Activated CD4-positive, alpha-beta T cell treated with anti-CD3 and anti-CD28 coated beads, Interleukin-2, amount 50 U/mL, for 24 hours (primary cell): ENCODE measurements at places on chromosomes 2 and 18.

DNA sequence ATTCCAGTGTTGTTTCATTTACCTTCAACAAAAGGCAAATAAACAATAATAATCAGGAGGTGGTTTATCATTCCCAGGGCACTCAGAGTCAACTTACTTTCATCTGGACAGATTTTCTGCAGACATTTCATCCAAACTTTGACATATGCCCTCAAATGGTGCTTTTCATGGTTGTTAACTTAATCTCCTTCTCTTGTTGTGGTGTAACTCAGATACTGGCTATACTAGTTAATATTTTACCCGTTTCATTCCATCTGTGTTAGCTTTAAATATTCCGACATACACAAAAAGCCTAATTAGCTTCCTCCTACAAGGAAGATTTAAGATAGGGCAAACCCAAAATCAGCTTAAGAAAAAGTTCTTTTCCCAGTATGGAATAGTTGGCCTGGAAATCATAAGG lies 44.4 kb upstream of the RPE start:
- no peak for DNase-seq

DNA sequence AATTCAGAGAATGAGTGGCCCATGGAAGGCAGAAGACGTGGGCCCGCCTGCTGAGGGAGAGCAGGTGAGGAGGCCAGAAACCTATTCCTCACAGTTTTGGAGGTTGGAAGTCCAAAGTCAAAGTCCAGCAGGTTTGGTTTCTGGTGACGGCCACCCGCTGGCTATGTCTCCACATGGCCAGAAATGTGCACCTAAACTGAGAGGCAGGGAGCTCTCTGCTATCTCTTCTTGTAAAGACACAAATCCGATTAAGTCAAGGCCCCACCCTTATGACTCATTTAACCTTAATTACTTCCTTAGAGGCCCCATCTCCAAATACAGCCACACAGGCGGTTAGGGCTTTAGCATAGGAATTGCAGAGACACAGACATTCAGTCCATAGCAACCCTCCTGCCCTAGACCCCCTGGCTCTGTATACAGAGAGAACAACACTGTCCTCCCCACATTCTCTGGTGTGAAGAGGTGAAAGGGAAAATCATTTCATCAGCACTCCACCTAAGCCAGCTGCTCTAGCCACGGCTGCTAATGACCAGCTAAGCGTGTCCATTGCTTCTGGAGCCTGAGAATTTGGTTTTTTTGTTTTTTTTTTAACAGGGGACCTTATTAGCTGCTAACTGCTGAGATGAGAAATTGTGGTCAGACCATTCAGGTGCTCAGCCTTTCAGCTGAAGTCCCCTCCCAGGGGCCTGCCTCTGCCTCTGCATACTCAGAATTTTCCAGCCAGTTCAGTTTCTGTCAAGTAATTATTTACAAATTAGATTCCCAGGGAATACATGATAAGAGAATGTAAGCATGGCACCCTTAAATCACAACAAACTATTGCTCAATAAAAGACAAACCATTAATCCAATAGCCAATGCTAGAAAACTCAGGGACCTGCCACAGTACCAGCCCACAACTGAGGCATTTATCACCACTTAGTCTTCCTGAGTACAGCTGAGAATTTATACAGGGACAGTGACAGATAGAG lies 368.7 kb upstream of the ID2 start:
- DNase-seq: no peak

GRCh38 chr2:6929196-6929819 lies 12.1 kb downstream of the RNF144A start:
- no peak for DNase-seq

DNA sequence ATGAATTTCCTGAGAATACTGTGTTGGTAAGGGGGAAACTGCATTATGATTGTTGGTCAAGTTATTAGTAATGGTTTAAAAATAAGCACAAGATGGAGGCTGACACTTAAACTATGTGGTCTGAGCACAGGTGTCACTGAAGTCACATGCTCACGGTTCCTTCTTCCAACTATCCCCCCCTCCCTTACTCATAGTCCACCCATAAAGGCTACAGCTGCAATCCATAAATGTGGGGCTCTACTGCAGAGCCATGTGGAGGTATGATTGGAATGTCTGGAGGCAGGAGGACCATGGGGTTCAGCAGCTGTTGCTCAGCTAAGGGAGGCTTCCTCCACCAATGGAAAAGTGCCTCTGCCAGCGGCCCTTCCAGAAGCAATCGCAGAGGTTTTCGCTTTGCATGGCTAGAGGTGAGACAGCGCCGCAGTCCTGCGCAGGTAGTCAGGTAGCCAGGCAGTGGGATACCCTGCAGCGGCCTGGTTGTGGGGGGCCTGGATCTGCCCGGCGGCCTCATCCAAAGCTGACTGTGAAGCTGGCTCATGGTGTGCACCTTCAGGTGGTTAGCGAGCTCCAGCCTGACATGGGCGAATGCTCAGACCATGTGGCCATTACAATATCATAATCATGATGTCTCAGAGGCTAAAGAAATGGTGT lies 249.6 kb downstream of the DCDC2C start:
- no peak for DNase-seq

GRCh38 chr2:51624995-51625394 lies 593.1 kb upstream of the NRXN1 start:
- DNase-seq: no peak

DNA sequence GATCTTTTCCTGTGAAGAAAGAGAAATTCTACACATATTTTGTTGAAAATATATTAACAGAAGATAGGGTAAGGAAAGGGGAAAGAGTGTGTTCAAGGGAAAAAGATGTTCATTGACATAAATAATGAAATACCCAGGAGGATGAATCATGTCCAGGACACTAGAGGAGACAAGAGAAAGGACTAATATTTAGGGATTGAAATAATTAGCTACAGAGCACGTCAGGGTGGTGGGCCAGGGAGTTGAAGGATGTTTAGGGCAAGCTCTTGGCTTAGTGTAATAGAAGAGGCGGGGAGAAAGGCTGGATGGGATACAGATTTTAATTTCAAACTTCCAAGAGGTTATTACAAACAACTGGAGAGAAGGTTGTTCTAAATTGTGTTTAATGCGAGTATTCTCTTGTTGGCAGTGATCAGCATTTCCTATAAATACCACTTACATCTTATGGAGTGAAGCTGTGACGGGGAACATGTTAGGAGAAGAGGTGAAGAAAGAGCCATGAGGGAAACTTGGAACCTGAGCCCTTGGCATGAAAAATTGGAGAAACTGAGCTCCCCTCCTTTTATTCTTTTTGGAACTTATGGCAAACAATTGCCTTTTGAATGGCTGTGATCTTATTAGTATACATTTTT lies 36.6 kb upstream of the CETN1 start:
- DNase-seq: no peak

GRCh38 chr2:85709401-85709811 lies 15.2 kb downstream of the GNLY start:
- DNase-seq: no peak

GRCh38 chr2:174683392-174683759 lies 80.9 kb downstream of the CHRNA1 start:
- no peak for DNase-seq

- no peak for DNase-seq
Measured at GRCh38 chr18:23629444-23629946, 33.2 kb downstream of the ANKRD29 start.

DNA sequence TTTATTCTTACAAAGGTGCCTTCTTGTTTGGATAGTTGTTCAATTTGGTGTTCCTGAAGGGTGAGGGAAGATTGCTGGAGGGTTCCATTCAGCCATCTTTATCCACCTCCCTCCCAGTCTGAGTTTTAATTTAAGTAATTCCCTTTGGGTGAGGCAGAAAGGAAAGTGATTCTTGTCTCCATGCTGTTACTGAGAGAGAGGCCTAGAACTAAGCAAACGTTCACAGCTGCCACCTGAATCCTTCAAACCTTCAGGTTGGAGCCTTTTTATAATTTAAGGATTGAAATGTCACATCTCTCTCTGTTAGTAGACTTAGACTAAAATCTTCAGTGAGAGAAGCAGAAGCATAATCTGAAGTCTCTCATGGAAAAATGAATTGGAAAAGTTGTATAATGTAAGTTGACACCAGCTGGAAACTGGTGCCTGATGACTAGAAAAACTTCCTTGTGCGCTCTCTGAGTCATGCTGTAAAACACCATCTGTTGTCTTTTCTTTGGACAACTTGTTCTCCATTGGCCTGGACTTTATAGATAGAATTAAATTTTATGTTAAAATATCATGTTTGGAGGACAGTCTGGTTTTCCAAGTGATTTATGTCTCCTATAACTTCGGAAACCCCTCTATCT lies 14.6 kb downstream of the STRADB start:
- DNase-seq: no peak

GRCh38 chr2:42835577-42836371 lies 43.4 kb upstream of the HAAO start:
- no peak for DNase-seq

GRCh38 chr18:45236676-45237075 lies 378.6 kb upstream of the SLC14A2 start:
- no peak for DNase-seq

DNA sequence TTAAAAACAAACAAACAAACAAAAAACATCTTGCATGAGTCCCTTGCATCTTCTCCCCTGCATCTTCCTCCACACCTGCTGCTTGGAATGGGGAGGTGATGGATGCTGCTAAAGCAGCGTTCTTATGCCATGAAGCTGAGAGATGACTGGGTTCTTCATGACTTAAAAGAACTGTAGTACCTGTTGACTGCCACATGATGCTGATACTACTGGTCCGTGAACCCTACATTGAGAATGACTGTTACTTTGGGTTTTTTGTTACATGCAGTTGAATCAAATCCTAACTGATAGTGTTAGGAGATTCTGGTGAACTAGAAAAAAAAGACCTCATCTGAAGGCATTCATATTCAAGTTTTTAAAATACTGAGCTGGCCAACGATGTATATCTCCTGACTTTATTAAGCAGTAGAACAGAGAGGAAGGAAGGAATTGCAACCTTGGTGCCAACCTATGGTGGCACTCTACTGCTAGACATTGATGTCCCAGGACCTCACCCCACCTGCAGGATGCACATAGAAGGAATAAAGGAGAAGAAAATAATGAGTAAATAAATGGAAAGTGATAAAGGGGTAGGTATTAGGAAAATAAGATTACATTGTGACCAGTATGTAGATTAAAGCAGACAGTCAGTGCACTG lies 63.2 kb upstream of the SPAG16 start:
- no peak for DNase-seq

- no peak for DNase-seq
Measured at GRCh38 chr2:129242269-129242668, 737.2 kb upstream of the RAB6C start.

DNA sequence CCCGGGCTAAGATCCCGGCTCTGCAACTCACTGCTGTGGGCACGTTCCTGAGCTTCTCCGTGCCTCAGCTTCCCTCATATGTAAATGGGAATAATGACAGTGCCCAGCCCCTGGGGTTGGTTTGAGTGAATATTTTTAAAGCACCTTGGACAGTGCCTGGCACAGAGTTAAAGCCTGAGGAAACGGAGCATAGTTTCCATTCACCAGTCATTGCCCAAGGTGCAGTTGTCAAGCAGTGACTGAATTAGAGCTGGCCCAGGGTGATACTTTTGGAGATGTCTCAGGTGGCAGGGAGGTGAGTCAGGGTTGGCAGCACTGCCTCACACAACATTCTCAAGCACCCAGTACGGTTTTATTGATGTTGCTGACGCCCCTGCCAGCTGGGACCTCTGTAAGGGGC lies 12.2 kb downstream of the TMEM177 start:
- no peak for DNase-seq

GRCh38 chr2:20207051-20207450 lies 17.9 kb downstream of the SDC1 start:
- no peak for DNase-seq

DNA sequence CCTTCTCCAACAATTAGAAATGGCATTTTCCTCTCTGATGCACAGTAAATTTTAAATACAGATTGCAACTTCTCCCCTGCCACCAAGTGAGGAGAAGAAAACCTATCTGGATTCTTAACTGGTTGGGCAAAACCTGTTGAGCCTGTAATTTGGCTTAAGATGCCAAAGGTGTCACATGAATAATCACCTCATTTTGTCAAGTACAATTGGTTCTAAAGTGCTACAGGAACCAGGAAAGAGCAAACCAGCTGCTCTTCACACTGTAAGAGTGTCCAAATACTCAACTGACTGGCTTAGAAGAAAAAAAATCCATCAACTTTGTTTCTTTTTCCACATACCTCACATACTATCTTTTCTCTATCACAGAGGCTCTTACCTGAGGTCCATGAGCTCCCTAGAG lies 35.4 kb downstream of the NPC1 start:
- DNase-seq: no peak

DNA sequence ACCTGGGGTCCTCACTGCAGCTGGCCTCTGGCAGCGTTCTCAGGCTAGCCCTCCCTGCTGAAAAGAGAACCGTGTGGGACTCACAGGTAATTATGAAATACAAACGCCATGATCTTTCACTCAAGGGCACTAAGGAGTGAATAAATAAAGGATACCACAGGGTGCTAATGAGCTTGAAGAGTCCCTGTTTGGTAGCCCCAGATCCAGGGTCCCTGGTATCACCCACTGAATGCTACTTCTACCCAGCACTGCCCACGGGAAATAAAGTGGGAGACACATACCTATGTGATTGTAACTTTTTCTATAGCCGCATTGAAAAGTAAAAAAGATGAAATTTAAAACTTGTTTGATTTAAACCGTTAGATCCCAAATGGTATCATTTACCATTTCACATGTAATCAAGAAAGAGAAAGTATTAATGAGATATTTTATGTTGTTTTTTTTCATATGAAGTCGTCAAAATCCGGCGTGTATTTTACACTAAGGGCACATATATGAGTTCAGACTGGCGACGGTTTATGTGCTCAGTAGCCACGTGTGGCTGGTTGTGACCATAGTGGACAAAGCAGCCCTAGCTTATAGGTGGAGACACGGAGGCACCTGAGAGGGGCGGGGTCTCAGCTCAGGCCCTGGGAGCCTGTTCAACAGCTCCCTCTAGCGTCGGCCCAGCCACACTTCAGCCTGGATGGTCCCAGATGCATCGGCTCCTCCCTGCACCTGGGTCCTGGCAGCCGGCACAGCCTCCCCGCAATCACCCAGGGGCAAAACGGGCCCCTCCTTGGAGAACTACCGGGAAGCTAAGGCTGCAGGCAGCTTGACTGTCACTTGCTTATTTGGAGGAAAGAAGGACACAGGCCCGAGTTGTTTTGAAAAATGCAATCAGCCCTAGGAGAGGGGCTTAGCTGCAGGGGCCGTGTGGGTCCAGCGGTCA lies 39.2 kb downstream of the ODC1 start:
- DNase-seq: peak; percentile 59

DNA sequence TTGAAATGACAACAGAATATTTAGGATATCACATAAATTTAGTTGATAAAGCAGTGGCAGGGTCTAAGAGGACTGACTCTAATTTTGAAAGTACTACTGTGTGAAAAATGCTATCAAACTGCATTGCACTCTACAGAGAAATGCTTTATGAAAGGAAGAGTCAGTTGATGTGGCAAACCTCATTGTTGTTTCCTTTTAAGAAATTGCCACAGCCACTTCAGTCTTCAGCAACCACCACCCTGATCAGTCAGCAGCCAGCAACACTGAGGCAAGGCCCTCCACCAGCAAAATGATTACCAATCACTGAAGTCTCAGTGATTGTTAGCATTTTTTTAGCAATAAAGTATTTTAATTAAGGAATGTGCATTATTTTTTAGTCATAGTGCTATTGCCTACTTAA lies 488.7 kb upstream of the SLC39A10 start:
- DNase-seq: no peak
